ENCODE measurements at places on chromosomes 4 and X.

GRCh38 chr4:156619154-156619934, 352.3 kb downstream of the PDGFC start:
- DNase-seq = no peak

GRCh38 chr4:39873823-39874222, 103.9 kb downstream of the PDS5A start:
- peak; percentile 50 for DNase-seq

GRCh38 chrX:122439831-122440230, 744.2 kb upstream of the GRIA3 start:
- no peak for DNase-seq

DNA sequence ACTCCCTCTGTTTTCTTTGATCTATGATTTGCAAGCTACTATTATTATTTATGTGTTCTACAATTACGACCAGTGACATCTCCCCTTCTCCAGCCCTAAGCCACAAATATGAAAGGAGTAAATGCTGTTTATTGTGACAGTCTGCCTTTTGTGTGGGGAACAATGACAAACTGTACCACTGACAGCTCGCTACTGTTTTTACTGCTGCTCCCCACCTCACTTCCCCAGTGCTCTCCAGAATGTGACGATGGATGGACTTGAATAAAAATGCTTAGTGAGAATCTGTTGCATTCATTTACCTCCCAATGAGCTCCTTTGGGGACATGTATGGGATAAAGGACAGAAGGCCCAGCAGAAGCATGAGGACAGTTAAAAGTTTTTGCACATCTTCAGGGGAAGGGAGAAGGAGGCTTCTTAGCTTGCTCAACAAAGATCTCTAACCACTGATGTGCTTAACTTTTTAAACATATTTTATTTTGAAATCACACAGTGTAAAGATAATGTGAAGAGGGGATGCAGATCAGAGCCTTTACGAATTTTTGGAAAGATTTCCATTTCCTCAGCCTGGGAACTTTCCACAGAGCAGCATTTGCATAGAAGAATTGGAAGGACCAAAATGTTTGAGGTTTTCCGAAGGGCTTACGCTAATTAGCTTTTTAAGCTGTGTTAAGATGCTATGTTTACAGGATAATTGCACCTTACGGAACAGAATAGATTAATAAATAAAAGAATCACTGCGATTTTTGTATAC, 485.1 kb upstream of the TENM3 start:
- DNase-seq = no peak

- no peak for DNase-seq
These were observed 15.2 kb upstream of the PCYT1B start for GRCh38 chrX:24662352-24662751.

DNA sequence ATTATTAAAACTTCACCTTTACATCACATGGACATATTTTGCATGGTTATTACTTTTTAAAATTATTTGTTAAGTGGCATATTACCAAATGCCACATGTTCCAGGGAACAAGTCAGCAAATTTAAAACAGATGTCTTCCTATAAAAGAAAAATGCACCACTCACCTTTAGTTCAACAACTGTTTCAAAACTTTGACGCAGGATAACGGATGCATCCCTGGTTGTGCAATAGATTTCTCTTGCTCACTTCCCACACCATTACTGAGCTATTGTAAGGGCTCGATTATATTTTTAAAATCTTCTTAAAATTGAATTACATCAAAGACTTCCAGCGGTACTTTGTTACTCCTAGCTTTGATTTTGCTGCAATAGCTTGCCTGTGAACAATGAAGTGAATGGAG, 93.0 kb upstream of the ARHGAP24 start:
- DNase-seq = no peak
